ENCODE measurements at places on chromosomes 1 and 21. TPM values are rescaled to one million over a fixed set of nuclear protein-coding genes. Genes with fewer than 3 reads are reported as not detected.

Gene DMBX1
- 0.25 TPM for total RNA-seq

Gene PROX1
- 4.7 TPM for total RNA-seq

Gene CCDC17
- total RNA-seq, result 1.5 TPM

Gene AGMAT
- total RNA-seq, result 1.5 TPM

Gene WNT9A
- 2.9 TPM for total RNA-seq

Gene DIRAS3
- total RNA-seq, result 2.0 TPM

Gene AVPR1B
- not detected for total RNA-seq

Gene PRAMEF33
- total RNA-seq, result not detected

Gene OR14K1
- 1.5 TPM for total RNA-seq

Gene PADI1
- 46.4 TPM for total RNA-seq

Gene CIART
- total RNA-seq, result 6.6 TPM

Gene TEX38
- not detected for total RNA-seq

Gene RNF223
- 4.9 TPM for total RNA-seq

GRCh38 chr1:231053493-231054162 lies 13.6 kb upstream of the FAM89A start:
- DNase-seq, result no peak

GRCh38 chr21:42975886-42976608 lies 1.7 kb downstream of the PKNOX1 start:
- no peak for DNase-seq

GRCh38 chr1:11211461-11211860 lies 22.3 kb downstream of the ANGPTL7 start:
- no peak for DNase-seq

- no peak for DNase-seq
Observed at GRCh38 chr1:64505944-64506655, 36.2 kb downstream of the CACHD1 start.

GRCh38 chr1:15220825-15221431 lies 26.1 kb upstream of the FHAD1 start:
- DNase-seq, result no peak

DNA sequence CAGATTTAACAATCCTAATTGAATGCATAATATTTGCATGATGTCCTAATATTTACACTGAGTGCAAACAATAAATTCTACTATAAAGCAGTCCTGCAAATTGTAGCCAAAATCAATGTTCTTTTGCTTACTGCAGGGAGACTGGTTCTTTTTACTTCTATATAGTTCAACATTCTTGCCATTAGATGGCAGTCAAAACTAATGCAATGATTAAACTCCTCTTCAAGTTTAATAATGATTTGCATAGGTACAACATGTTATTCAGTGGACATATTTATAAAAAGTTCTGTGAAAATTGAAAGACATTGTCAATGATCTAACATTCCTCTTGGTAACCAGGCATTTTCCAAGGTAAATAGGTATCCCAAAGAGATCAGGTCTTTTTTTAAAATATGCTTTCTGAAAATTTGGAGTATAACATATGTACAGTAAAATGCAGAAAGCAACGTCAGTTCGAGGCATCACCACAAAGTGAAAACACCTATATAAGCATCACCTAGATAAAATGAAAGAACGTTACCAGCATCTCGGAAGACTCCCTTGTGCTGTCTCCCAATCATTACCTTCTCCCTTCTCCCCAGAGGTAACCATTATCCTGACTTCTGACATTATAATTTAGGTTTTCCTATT lies 9.8 kb upstream of the FNBP1L start:
- no peak for DNase-seq

- DNase-seq, result no peak
Observed at GRCh38 chr1:12314333-12314903, 84.6 kb downstream of the VPS13D start.

- DNase-seq, result no peak
Observed at GRCh38 chr21:33339135-33339534, 14.4 kb downstream of the IFNAR1 start.

DNA sequence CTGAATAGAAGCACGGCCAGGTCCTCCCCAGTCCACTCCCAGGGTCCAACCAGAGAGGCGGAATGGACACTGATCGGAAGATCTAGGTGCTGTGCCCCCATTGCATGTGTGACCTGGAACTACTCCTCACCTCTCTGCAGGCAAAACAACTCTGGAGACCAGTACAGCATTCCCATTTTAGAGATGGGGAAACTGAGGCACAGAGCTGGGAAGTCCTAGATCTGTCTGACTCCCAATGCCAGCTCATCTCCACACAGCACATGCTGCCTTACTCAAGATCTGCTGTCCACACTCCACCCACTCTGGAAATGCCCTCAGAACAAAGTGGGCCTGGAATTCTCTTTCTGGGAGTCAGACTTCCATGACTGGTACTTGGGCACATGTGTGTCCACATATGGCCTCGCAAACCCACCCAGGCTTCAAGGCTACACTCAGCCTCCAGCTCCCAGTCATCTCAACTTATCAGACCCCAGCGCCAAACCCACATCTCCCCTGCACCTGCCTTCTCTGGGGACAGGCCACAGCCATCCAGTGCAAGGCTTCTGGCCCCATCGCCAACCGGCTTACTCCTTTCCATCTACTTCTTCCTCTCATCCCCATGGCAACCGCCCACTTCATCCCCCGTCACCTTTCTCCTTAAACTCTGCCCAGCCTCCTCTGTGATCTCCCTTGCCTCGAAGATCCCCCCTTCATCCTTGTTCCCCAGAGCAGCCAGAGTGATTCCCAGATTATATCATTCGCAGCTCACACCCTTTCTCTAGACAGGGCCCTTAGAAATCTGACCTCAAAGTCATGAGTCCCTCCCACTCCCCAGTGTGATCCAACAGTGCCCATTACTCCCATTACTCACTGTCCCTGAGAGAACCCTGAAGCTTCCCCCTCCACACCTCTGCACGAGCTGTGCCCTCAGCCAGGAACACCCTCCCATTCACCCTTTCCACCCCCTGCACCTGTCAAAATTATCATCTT lies 2.7 kb downstream of the COL8A2 start:
- no peak for DNase-seq

DNA sequence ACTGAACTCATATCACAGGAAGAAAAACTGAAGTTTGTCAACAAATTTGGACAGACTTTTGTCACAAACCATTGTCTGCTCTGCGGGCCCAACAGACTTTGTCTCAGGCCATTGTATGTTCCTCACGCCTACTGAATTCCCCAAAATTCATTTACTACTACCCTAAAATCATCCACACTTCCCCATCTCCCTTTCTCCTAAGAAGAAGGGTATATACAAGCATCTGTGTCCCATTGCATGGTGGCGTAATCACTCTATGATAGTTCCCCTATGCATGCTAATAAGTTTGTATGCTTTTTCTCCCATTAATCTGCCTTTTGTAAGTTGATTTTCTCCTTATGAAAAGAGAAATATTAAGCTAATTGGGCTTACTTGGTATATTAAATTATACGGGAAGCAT lies 54.9 kb upstream of the ATF3 start:
- DNase-seq, result no peak

- no peak for DNase-seq
Observed at GRCh38 chr1:100506217-100506616, 31.7 kb upstream of the GPR88 start.

DNA sequence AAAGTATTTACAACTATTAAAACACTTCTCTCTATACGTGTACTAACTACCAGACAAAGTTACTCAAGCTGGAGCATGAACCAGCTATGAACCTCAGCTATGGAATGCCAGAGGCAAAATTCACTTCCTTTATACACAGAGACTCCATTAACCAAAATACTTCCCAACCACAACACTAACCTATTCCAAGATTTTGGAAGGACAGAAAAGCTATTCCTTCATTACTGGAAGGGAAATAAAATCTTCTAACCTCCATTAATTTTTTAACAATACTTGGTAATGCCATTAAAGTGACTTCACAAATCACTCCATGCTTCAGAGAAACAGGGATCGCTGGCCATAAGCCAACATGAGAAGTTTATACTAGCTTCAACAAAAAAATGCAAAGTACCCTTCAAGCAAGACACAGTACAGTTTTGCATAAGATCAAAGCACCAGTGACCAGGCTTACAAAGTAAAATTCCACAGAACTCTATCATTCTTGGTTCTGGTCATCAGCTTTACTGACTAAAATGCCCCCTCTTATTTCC lies 58.0 kb downstream of the PUM1 start:
- no peak for DNase-seq

DNA sequence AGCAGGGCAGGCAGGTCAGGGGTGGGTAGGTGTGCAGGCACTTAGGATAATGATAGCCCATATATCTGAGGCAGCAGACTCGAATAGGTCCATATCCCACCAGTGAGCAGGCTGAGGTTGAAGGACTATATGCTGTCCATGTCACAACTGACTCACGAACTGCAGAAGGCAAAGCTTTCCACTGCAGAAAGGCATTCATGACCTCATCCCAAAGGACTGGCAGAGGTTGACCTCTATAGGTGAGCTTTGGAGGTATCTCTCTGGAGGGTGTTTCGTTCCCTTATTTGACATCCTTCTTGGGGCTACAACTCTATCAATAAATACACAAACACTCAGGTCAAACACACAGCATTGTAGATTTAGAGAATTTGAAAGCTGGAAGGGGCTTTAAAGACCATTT lies 42.8 kb upstream of the MARK1 start:
- DNase-seq, result no peak

DNA sequence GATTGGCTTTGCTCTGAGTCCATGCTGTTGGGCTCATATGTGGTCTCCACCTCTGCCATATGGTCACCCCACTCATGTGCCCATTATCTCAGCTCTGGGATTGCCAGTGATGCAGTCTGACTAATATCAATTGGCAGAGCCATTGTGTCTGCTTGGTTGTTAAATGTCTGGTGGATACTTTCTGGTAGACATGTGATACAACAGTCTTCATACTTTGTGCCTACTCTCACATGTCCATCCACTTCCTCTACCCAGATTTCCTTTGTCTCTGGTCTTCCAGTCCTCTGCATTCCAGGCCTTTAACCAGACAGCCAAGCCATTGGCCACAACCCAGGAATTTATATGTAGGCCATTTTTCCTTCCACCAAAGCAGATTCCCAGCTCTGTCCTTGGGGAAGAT lies 30.8 kb upstream of the DIPK1A start:
- no peak for DNase-seq

DNA sequence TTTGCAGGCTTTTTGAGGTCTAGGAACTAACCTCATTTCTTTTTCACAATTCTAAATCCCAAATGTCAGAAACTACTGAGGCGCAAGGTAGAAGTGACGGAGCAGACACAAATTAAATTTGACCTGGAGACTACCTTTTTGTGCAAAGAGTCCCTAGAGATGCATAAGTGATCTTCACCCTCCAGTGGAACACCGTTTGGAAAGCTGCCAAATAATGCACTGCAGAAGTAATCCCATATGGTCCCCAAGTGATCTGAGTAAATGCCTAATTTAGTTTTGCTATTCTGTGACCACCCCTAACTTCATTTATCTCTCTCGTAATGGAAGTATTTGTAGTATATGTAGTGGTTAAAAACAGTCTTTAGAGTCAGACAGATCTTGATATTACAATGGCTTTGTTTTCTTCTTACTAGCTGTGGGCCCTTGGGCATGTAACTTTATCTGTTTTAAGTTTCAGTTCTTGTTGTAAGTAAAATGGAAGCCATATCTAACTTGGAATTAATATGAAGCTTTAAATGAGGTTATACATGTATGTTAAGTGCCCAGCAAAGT lies 70.4 kb upstream of the IPO9 start:
- DNase-seq, result no peak

DNA sequence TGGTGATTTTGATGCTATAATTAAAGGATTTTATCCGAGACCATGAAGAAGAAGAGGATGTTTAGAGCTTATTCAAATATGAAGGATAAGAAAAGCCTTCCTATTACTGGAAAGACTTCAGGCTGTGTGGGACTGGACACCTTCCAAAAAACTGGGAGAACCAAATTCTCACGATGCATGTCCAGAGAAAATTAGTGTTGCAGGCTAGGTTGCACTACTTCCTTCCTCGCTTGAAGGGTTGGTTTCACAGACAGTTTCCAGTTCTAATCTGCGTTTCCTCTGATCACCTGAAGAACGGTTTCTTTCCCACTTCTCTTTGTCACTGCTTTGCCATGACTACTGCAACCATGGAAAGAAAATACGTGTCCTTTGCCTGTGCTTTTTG lies 2.0 kb downstream of the MTARC2 start:
- DNase-seq, result no peak

DNA sequence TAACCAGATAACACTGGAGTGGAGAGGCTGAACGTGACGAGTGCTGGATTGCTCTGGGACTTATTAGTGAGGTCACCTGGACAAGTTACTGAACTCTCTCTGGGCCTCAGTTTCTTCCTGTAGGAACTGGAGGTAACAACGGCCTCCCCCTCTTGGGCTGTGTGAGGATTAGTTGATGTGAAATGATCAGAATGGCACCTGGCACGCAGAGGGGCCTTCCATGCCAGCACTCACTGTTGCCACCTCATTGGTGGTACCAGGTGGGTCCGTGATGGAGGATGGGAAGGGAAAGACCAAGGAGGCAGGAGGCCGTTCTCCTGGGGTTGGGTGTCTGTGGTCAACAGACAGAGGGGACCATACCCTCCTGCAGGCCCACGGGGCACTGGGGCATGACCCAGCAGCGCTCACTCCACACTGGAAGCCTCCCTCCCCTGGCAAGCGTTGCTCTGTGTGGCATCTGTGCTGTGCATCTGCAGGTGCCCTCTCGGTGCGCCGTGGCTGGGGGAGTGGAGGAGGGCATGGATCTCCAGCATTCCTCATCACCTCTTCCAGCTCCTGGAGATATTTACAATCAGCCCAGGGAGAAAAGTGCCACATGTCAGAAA lies 349.5 kb upstream of the VAMP3 start:
- no peak for DNase-seq

- no peak for DNase-seq
Observed at GRCh38 chr1:204288021-204288588, 71.6 kb downstream of the PLEKHA6 start.

GRCh38 chr1:24535021-24535424 lies 20.9 kb upstream of the NCMAP start:
- no peak for DNase-seq

DNA sequence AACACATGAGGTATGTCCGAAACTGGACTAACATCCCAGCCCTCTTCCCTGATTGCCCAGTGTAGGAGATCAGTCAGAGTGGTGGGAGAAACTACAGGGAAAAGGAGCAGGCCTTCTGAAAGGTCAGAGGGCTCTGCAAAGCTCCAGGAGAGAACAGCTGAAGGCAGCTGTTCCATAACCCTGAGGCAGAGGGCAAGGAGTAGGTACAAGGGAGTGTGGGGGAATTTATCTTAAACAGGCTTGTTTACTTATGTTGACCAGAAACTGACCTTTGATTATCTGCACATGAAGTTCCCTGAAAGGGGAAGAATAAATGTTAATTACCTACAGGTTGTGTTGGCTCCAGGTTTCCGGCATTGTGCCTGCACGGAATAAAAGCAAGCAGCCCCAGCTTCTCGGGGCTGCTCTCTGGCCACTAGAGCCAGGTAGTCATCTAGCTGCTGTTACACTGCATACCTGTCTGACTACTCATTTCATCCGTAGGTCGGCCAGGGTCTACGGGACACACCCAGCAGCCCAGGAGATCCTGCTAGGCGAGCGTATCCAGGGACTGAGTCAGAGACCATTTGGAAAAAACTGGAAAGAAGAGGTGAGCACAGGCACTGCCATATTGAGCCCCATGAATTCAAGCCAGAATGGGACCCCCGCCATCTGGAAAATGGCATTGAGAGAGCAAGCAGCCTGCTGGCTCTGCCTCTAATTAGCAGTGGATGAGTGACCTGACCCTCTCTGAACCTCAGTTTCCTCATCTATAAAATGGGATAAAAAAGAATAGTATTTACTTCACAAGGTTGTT lies 14.9 kb upstream of the PAQR7 start:
- DNase-seq, result no peak

- no peak for DNase-seq
Observed at GRCh38 chr1:206784471-206784903, 12.2 kb upstream of the IL10 start.

Measured in vagina (tissue), 2 donors.